ENCODE measurements at places on chromosomes 2 and 18. TPM values are rescaled to one million over a fixed set of nuclear protein-coding genes. Genes with fewer than 3 reads are reported as not detected.
A peak's percentile ranks its signal among the peaks of the same experiment; 100 is the strongest.

GRCh38 chr2:203498161-203498560, 36.9 kb downstream of the RAPH1 start:
- H3K4me1 ChIP-seq: no peaks in the 10 kb centered on the region
- H3K27ac ChIP-seq: no peak overlapping the region
- no peak overlapping the region for H3K4me3 ChIP-seq
- H3K36me3 ChIP-seq: no peaks in the 10 kb centered on the region
- DNase-seq: no peak

DNA sequence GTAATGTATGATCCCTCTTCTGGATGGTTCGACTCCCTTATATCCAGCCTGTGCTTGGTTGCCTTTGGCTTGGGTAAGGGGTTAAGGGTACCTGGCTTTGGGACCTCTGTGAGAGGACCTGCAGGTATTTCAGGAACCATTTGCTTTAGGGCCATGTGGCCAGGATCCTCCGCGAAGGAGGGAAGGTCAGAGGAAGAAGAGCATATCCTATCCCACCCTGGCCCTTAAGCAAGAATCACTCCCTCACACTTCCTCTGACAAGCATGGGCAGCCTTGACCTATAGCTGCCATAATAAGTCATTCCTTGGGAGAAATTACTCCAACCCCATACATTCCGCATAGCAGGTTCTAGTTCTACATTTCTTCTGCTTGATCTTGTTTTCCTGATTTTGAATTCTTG, 59.1 kb upstream of the TXNDC2 start:
- H3K4me3 ChIP-seq: no peak overlapping the region
- H3K27me3 ChIP-seq: peaks cover 6% of the 10 kb centered on the region
- H3K36me3 ChIP-seq: no peaks in the 10 kb centered on the region
- H3K4me1 ChIP-seq: peaks cover 5% of the 10 kb centered on the region
- H3K27ac ChIP-seq: no peak overlapping the region

GRCh38 chr2:228657807-228658402, 476.4 kb upstream of the SPHKAP start:
- no peak for DNase-seq
- no peaks in the 10 kb centered on the region for H3K36me3 ChIP-seq
- H3K4me3 ChIP-seq: no peak overlapping the region
- H3K27me3 ChIP-seq: no peaks in the 10 kb centered on the region

The ADD2 gene
- total RNA-seq: 4.8 TPM

- peaks cover 16% of the 10 kb centered on the region for H3K27me3 ChIP-seq
- no peaks in the 10 kb centered on the region for H3K4me1 ChIP-seq
- no peak overlapping the region for H3K27ac ChIP-seq
These were observed 456.3 kb downstream of the TGIF1 start for GRCh38 chr18:3906116-3906750.

- no peak for DNase-seq
- H3K27me3 ChIP-seq: peaks cover 12% of the 10 kb centered on the region
- H3K27ac ChIP-seq: no peak overlapping the region
- H3K36me3 ChIP-seq: peaks cover 8% of the 10 kb centered on the region
- H3K4me3 ChIP-seq: no peak overlapping the region
These were observed 86.7 kb upstream of the TMEM18 start for GRCh38 chr2:763766-764525.

GRCh38 chr18:3248062-3248657, 559 bp downstream of the MYL12A start:
- peak overlapping the region; percentile 88 for H3K4me3 ChIP-seq
- H3K27me3 ChIP-seq: no peaks in the 10 kb centered on the region
- peak overlapping the region; percentile 93 for H3K27ac ChIP-seq
- H3K4me1 ChIP-seq: peaks cover 67% of the 10 kb centered on the region
- DNase-seq: no peak

DNA sequence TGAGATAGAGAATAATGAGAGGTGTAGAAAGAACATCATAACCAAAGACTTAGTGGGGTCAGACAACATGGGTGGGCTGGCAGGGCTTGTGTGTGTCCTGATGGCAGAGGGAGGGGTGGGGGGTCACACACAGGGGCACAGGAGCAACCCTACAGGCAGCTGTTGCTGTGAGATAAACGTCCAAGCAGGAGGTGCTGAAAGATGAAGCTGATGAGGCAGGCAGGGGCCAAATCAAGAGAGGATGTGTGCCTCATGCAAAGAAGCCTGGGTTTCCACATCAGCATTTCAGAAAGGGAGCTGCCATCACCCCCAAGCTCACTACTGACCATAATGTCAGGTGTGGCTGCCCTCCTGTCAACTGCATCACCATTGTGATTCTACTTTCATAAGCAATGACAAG, 16.0 kb upstream of the SKA1 start:
- no peak overlapping the region for H3K4me3 ChIP-seq
- H3K27me3 ChIP-seq: peaks cover 12% of the 10 kb centered on the region
- no peak overlapping the region for H3K27ac ChIP-seq
- H3K36me3 ChIP-seq: no peaks in the 10 kb centered on the region

The GPR155 gene
- 3.6 TPM for total RNA-seq

The SIX3 gene
- not detected for total RNA-seq

DNA sequence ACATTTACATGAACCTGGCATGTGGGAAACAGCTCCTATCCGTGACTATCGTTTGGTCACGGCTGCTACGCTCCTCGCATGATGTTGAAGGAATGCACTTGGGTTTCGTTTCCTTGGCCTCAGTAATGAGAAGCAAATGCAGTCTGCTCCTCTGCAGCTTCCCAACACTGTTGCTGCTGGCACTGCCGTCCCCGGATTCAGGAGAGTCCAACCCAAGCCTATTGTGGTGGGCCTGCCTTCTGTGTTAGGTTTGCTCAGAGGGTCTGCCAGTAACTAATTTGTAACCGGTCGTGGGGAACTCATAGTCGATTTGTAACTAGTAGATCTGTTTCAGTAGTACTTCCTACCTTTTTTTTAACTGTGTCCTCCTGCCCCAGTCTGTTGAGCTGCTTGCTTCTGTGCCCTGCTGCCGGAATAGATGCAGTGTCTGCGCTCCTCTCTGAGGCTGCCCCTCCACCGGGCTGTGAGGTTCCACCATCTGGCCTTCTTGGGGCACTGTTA, 58.4 kb downstream of the WDSUB1 start:
- DNase-seq: no peak
- H3K36me3 ChIP-seq: no peaks in the 10 kb centered on the region
- H3K4me3 ChIP-seq: no peak overlapping the region
- H3K4me1 ChIP-seq: peaks cover 46% of the 10 kb centered on the region

GRCh38 chr2:218168635-218169462, 2.1 kb upstream of the CXCR1 start:
- peaks cover 54% of the 10 kb centered on the region for H3K4me1 ChIP-seq
- peaks cover 7% of the 10 kb centered on the region for H3K36me3 ChIP-seq
- H3K27ac ChIP-seq: no peak overlapping the region

Measured in natural killer cell treated with Interleukin-12 subunit alpha and Interleukin-12 subunit beta and Interleukin-15 and Interleukin-18, amount 100 ng/mL, for 72 hours (primary cell).